ENCODE measurements at places on chromosomes 6 and 20.

DNA sequence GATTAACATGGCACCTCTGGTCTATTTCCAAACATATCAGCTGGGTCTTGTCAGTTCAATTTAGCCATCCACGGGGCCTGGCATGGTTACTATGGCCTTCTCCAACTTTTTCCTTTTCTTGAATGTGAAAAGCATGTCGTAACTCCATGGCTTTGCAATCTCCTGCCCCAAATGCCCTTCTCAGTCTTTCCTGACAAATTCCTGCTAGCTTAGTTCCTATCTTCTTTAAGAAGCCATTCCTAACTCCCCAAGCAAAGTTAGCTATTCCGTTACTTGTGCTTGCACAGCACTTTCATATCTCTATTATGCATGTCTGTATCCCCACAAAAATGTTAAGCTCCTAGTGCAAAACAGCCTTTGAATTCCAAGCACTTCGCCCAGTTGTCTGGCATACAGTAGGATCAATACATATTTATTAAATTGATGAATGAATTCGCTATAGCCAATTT is 105.6 kb downstream of the AIG1 start:
- no peaks in the 10 kb centered on the region for H3K27me3 ChIP-seq
- peaks cover 26% of the 10 kb centered on the region for H3K36me3 ChIP-seq
- no peak for DNase-seq
- no peak overlapping the region for H3K4me3 ChIP-seq
- peaks cover 15% of the 10 kb centered on the region for H3K4me1 ChIP-seq
- H3K27ac ChIP-seq = no peak overlapping the region

GRCh38 chr20:40687384-40688128 is 1.5 kb downstream of the MAFB start:
- H3K36me3 ChIP-seq = peaks cover 64% of the 10 kb centered on the region
- DNase-seq = peak; percentile 77
- no peaks in the 10 kb centered on the region for H3K27me3 ChIP-seq
- peak overlapping the region; percentile 81 for H3K4me3 ChIP-seq

GRCh38 chr20:60691966-60692615 is 560.0 kb upstream of the CDH4 start:
- no peak overlapping the region for H3K27ac ChIP-seq
- no peaks in the 10 kb centered on the region for H3K36me3 ChIP-seq
- no peak overlapping the region for H3K4me3 ChIP-seq
- H3K4me1 ChIP-seq = peaks cover 5% of the 10 kb centered on the region
- no peak for DNase-seq

GRCh38 chr6:127343809-127344659 is 625 bp upstream of the ECHDC1 start:
- H3K27ac ChIP-seq = no peak overlapping the region
- peaks cover 6% of the 10 kb centered on the region for H3K36me3 ChIP-seq
- peaks cover 34% of the 10 kb centered on the region for H3K4me1 ChIP-seq
- no peak overlapping the region for H3K4me3 ChIP-seq
- DNase-seq = peak; percentile 30

DNA sequence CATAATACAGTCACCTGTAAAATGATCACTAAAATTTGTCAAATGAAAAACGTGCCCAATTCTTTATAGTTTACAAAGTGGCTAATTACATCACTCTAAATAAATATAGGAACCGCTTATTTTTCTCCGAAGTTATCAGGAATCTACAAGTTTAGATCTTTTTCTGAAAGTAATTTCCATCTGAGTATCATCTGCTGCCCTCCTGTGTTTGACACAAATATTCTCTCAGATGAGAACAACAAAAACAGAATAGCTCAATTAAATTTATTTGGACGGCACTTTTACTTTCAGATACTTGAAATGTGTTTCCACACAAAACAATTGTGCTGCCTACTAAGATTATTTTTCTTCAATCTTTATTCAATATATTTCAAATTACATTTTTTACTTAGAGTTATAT is 5.0 kb downstream of the SF3B5 start:
- DNase-seq = no peak
- peaks cover 15% of the 10 kb centered on the region for H3K4me1 ChIP-seq
- H3K4me3 ChIP-seq = no peak overlapping the region
- H3K27ac ChIP-seq = no peak overlapping the region
- H3K27me3 ChIP-seq = no peaks in the 10 kb centered on the region

DNA sequence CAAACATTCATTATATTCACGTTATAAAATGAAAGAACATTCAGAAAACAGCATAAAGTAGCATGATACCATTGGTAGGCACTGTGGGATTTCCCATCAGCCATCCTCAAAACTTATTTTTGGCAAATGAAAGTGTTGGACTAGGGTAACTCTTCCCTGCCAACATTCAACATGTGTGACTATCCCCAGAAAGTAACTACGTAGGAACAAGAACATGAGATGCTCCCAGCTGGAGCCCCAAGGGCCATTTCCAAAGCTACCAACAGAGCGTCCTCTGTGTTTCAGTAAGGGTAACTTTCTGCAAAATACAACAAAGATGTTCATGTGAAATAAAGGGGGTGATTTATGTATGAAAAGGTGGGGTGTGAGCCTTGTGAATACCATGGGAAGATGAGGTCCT is 28.4 kb upstream of the PTPN1 start:
- DNase-seq = no peak
- H3K4me3 ChIP-seq = no peak overlapping the region
- no peaks in the 10 kb centered on the region for H3K27me3 ChIP-seq
- H3K4me1 ChIP-seq = peaks cover 12% of the 10 kb centered on the region

- H3K27me3 ChIP-seq = peaks cover 15% of the 10 kb centered on the region
- no peak for DNase-seq
- H3K4me3 ChIP-seq = peak overlapping the region; percentile 51
- H3K36me3 ChIP-seq = no peaks in the 10 kb centered on the region
Measured at GRCh38 chr6:36840432-36841403, 1.5 kb upstream of the CPNE5 start.

- H3K27ac ChIP-seq = no peak overlapping the region
- H3K4me1 ChIP-seq = peaks cover 14% of the 10 kb centered on the region
- H3K4me3 ChIP-seq = no peak overlapping the region
- H3K36me3 ChIP-seq = no peaks in the 10 kb centered on the region
- H3K27me3 ChIP-seq = no peaks in the 10 kb centered on the region
Measured at GRCh38 chr20:22696759-22697158, 112.4 kb upstream of the FOXA2 start.

GRCh38 chr6:137044366-137045221 is at the start of gene IL20RA:
IL20RA (minus strand) TSS chr6:137044965; CDS start chr6:137044728, 237 bp downstream.
- H3K27ac ChIP-seq = peak within 1 kb of the TSS; percentile 89
- no peaks in the 10 kb centered on the region for H3K27me3 ChIP-seq
- no peaks in the 10 kb centered on the region for H3K36me3 ChIP-seq
- peak within 1 kb of the TSS; percentile 90 for H3K4me3 ChIP-seq
- peak; percentile 36 for DNase-seq
- peaks cover 6% of the 10 kb centered on the region for H3K4me1 ChIP-seq
